ENCODE measurements at places on chromosomes 12 and 14.

GRCh38 chr14:44403193-44403592 is 103.9 kb downstream of the FSCB start:
- DNase-seq, result no peak

- DNase-seq, result peak; percentile 12
Observed at GRCh38 chr12:62006076-62006732, 254.0 kb upstream of the USP15 start.

DNA sequence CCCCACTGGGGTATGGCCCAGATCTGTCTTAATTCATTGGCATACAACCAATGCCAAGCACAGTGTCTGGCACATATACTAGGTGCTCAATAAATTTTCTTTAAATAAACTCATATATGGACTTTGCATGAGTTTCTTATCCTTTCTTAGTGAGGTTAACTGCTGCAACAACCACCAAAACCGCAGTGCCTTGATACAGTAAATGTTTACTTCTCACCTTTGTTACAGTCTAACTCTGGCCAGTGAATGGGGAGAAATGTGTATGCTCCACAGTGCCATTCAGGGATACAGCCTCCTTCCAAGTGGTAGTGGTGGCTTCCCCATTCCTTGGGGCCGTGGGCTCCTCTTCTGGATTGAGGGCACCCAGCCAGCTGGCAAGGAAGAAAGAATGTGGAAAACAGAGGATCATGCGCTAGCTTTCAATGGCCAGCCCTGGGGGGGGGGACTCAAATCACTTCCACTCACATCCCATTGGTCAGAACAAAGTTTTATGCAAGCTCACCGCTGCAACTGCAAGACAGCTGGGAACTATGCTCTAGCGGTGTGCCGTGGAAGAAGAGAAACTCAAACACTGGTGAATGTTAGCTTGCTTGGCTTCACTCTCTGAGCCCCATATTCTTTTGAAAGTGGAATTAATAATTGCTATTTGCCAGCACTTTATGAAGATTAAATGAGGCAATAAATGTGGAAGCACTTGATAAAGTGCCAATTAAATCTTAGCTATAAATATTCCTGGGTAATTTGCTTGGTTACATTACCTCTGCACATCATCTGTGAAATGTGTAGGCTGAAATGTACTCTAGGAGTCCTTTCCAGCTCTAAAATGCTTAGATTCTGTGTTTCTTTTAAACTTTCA is 51.0 kb upstream of the SOCS2 start:
- DNase-seq, result no peak

- no peak for DNase-seq
Observed at GRCh38 chr14:51604073-51604472, 47.6 kb upstream of the FRMD6 start.

- peak; percentile 57 for DNase-seq
Observed at GRCh38 chr12:76784600-76785051, 20.7 kb downstream of the ZDHHC17 start.

DNA sequence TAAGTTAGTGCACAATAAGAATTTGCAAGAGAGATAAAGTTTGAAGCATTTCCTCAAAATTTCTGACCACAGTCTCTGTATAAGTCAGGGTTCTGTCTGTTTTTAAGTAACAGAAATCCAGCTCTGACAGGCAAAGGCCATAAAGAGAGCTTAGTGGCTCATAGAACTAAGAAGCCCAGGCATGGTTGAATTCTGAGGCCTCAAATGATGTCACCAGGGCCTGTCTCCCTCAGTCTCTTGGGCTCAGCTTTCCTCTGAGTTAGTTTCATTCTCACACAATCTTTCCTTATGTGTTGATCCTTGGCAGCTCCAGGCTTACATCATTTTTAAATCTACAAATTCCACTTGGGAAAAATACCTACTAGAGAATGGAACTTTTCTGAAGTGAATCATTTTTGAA is 173.4 kb upstream of the ATP2B1 start:
- DNase-seq, result peak; percentile 84

DNA sequence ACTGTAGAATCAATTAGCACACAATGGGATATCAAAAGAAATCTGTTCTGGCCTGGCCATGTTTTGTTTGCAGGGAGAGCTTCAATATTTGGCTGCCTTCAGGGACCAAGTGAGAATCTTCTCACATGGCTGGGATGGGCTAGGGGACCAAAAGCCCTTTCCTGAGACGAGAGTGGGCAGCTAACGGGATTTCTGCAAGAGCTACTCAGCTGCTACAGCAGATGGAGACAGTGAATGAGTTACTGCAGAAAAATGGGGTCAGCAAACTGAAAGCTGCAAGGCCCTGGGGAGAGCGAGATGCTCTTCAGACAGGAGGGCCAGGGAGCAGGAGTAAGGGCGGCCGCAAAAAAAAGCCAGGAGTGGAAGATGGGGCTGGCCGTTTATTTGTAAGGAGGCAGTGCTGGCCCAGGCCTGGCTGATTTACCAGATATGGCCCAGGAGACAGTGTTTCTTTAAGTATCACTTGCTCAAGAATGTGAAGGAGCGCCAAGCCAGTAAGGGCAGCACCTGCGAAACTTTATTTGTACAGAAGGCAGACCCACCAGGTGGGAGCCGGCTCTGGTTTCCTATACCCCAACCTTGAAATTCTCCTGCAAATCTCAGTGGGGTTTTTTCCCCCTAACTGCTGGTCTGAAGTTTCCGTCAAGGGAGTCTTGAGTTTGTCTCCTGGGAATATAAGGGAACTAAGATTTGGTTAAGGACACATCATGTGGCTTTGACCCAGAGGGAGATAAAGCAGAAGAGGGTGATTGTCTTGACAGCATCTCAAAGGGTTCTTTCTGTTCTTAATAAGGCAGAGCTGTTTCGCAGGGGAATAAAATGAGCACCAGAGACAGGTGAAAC is 57.8 kb downstream of the SSH1 start:
- DNase-seq, result no peak

DNA sequence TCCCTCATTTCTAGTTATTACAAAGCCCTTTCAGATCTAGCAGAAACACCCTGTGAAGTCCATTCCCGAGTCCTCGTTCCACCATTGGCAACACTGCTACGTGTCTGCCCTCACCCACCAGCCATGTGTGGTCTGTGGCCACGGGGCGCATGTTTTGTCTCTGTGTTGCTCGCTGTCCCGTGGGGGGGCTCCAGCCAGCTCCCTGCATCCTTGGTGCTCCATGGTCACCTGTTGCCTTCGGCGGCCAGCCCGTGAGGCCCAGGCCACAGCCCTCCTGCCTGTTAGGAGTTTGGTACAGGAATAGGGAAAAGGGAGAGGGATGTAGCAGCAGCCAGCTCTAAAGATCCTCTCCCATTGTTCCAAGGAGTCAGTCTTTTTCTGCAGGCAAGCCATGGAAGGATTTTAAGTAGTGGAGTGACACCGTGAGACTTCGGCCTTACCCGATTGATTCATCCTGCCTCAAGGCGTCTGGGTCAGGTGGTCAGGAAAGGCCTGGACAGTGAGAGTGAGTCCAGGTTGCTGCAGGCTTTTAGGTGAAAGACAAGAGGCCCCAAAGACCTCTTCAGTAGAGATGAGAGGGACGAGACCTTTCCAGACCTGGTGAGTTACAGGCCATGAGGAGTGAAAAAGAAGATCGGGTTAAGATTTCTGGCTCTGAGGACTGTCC is 30.3 kb downstream of the TPCN1 start:
- no peak for DNase-seq

DNA sequence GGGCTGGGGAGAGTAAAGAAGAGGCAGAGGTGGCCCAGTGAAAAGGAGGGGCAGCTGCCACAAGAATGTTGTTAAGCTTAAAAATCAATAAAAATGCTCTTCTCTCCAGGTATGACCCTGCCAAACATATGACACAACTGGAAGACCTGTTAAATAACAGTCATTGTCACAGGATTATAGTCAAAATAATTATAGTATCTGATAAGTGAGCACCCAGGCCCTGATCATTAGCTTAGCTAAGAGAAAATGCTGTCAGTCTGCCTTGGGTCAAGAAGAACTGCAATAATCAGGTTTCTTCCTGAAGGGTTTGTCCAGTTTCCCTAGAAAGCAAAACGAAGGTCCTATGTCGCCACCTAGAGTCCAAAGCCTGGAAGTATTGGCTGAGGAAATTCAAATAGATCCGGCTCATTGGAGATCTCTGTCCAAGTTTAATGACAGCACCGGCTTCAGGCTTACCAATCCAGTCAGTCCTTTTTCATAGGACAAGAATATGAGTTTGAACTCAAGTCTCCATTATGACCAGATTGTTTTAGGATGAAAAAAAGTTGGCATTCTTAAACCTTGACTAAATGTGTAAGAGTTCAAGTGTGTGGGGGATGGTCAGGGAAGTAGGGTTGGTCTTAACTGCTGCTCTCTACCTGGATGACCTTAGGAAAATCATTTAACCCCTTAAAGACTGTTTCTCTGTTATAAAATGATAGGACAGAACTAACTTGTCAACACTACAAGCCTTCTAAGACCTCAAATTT is 22.5 kb upstream of the NKX2-8 start:
- peak; percentile 69 for DNase-seq

DNA sequence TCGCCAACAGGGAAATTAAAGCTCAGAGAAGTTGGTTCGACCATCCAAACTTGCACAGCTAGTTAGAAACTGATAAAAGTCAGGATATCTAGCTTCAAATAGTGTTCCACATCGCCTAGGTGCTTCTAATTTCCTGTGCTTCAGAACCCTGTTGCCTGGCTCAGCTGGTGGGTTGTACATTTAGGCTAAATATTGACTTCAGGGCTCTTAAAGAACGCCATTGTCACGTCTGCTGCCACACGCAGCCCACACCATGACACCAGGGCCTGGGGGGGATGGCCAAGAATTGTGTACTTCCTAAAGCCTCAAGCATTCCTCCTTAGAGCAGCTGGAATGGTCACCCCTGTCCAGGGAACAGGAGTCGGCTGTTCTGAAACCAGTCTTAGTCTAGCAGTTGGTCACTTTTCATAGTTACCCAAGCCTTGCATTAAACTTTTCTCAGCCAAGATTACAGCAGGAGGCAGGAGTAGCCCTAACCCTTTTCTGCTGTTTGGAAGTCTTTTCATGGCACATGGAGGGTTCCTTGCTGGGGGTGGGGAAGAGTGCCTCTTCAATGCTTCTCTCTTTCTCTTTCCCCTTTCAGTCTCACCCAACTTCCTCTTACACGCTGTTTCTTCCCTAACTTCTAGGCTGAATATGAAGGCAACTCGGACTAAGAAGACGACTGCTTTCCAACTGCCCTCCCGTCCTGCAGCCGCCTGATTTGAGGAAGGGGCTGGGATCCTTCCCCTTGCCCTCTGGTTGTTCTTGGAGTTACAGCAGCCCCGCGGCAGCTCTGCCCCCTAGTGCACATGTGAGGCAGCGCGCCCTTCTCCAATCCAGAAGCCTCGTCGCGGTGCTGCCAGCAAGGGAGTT is 17.1 kb downstream of the FOS start:
- DNase-seq, result peak; percentile 55

GRCh38 chr12:69511469-69512267 is 41.5 kb downstream of the FRS2 start:
- no peak for DNase-seq

GRCh38 chr12:1799051-1799881 is 21.1 kb upstream of the LRTM2 start:
- no peak for DNase-seq

DNA sequence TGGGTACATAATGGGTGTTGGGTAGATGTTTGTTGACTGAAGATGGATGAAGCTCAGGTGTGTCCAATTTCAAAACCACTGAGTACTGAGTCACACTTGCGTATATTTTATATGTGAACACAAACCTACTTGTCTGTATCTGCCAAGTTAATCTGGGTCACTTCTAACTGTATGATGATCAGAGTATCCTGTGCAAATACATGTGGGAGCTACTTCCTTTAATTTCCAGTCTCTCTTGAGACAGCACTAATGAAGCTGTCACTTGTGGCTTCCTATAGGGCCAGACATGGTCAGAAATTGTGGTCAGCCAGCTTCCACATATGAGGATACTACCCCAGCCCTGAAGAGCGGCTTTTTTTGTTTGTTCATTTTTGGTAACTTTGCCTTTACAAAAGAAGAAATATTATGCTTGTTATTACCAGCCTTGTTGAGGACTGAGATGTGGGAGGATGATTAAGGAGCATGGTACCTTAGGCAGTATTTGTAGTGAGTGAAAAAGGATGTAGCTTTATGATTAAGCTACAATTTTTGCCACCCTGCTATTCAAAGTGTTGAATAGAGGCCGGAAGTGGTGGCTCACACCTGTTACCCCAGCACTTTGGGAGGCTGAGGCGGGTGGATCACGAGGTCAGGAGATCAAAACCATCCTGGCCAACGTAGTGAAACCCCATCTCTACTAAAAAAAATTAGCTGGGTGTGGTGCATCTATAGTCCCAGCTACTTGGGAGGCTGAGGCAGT is 32.4 kb downstream of the PLXNC1 start:
- DNase-seq, result no peak

DNA sequence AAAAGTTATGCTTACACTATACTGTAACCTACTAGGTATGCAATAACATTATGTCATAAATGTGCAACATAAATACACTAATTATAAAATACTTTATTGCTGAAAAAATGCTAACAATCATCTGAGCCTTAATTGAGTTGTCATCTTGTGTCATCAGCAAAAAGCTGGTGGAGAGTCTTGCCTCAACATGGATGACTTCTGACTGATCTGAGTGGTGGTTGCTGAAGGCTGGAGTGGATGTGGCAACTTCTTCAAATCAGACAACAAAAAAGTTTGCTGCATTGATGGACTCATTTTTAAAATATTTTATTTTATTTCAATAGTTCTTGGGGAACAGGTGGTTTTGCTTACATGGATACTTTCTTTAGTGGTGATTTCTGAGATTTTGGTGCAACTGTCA is 93.9 kb upstream of the AMN1 start:
- DNase-seq, result no peak

All from stromal cell of bone marrow (primary cell).